Stimulated activated CD4-positive, alpha-beta T cell treated with anti-CD3 and anti-CD28 coated beads, Interleukin-4, amount 100 ng/mL, for 48 hours (primary cell): ENCODE measurements at places on chromosomes 6 and 20.

- DNase-seq = no peak
Observed at GRCh38 chr20:34970193-34970840, 14.6 kb downstream of the MYH7B start.

GRCh38 chr20:5714261-5715041, 35.8 kb upstream of the SHLD1 start:
- DNase-seq = peak; percentile 33

DNA sequence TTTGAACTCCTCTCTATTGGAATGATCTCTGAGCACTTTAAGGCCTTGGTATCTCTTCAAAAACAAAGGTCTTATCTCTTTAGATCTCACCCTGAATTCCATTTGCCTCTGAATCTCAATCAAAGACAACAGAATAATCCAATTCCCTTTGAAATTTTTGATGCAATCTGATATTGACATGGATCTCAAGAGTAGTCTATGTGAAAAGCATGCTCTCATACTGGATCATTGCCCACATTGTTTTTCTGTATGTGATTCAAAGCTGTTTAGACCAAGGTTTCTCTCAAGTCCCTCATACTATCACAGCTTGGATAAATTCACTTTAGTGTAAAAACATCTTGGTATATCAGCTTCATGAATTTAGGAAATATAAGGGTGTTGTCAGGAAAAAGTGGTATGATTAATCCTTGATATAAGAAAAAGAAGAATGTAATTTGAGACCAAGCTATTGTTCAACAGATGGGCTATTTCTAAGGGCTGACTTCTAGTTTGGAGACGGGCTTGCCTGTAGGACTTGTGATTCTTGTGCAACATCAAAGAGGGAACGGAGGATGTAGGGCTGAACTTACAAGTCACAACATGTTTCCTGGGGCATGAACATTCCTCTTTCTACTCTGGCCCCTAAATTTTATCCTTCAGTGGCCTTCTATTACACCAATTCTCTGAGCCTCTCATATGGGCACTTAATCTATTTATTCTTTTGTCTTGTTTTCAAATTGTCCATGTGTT, 77.9 kb upstream of the CITED2 start:
- DNase-seq = no peak

DNA sequence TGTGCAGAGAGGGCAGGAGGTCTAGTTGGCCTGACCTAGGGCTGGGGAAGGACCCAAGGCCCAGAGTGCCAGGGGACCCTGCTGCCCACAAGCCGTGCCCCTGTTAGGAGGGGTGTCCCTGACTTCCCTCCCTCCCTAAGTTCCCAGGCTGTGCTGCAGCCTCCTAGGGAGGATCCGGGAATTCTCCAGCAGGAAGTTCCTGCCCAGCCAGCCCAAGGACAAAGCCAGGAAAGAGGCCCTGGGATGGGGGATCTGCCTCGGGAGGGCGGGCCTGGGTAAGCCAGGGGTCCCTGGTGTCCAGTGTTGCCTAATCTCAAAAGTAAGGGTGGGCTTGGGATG, 9.3 kb upstream of the BAK1 start:
- no peak for DNase-seq

DNA sequence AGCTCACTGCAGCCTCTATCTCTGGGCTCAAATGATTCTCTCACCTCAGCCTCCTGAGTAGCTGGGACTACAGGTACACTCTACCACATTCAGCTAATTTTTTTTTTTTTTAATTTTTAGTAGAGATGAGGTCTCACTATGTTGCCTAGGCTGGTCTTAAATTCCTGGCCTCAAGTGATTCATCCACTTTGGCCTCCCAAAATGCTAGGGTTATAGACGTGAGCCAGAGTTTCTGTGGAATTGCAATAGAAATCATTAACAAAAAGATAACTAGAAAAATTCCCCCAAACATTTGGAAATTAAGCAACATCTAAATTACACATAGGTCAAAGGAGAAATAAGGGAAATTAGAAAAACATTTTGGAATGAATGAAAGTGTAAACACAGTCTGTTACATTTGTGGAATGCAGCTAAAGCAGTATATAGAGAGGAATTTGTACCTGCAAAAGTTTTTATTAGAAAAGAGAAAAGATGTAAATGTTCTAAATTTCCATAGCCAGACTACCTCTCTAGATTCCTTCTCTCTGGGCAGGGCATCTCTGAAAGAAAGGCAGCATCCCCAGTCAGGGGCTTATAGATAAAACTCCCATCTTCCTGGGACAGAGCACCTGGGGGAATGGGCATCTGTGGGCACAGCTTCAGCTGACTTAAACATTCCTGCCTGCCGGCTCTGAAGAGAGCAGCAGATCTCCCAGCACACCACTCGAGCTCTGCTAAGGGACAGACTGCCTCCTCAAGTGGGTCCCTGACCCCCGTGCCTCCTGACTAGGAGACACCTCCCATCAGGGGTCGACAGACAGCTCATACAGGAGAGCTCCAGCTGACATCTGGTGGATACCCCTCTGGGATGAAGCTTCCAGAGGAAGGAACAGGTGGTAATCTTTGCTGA, 51.3 kb downstream of the ATRN start:
- DNase-seq = no peak

- no peak for DNase-seq
Observed at GRCh38 chr20:11350126-11351005, 567.3 kb upstream of the BTBD3 start.

GRCh38 chr6:42846505-42846904, 32.9 kb upstream of the RPL7L1 start:
- no peak for DNase-seq

GRCh38 chr6:37109714-37110499, 60.0 kb upstream of the PIM1 start:
- DNase-seq = no peak

DNA sequence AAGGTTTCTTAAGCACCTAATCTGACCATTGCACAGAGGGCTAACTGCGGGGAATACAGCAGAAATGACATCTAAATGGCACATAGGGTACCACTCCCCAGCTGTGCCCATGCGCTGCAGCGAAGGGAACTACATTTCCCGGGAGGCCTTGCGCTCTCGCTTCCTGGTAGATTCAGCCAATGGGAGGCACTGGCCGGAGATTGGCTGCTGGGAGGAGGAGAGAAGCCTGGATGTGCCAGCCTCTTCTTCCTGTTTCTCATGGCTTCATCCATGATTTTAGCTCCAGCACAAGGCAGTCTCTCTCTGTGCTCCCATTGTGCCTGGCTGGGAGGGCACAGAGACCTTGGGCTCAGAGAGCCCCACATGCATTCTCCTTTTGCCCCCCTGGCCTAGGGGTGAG, 101.7 kb upstream of the FOXA2 start:
- no peak for DNase-seq

DNA sequence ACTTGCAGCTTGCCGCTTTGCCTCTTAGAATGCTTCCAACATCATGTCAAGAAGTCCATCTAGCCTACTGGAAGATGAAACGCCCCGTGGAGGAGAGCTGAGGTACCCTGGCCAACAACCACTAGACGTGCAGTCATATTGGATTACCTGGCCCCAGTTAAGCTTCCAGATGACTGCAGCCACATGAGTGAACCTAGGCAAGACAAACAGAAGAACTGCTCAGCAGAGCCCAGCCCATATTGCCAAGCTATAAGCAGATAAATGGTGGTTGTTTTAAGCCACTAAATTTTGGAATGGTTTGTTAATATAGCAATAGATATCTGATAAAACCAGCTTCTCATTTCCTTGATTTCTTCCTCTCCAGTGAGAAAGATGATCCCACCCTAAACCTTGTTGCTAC, 4.7 kb upstream of the DLK2 start:
- no peak for DNase-seq
